ENCODE measurements at places on chromosomes 7 and 10.

GRCh38 chr10:34628174-34628796 is 186.8 kb downstream of the PARD3 start:
- peak; percentile 71 for DNase-seq

DNA sequence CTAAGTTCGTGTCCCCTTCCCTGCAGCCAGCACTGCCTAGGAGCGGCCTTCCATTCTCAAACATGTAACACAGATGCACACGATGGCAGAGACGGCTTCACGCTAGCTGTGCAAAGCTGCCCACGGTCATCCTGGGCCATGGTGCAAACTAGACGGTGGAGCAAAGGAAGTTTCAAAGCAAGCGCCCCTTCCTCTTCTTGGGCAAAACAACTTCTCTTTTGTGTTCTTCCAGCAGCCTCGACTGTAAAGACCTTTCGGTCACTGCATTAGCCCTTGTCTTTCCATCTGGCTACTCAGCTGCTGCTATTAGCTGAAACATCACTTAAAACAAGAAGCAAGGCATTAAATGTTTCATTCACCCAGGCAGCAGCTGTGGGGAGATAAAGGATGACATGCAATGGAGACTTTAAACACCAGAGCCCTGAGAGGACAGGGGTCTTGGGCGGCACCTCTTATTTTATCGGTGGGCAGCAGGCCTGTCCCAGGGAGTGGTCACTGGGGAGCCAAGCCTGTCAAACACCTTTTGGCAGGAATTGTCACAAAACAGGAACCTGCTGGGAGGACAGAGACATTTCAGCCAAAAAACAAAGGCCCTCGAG is 214.8 kb downstream of the KLF6 start:
- no peak for DNase-seq

DNA sequence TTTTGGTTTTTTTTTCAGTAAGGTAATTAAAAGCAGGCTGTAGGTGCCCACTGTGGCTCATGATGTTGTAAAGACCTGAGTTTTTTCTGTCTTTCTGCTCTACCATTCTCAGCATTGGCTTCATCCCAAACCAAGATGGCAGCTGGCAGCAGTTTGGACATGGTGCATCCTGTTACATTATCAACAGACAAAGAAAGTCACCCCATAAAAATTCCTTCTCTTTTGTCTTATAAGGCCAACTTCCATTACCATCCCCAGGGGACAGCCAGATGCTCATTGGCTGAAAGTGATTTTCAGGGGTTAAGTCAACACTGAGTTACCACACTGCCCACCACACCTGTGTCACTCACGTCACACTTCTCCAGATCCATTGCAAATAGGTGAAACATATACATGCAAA is 558.4 kb downstream of the SDK1 start:
- DNase-seq = no peak

GRCh38 chr10:52780391-52781155 is 8.0 kb upstream of the MBL2 start:
- DNase-seq = no peak

GRCh38 chr7:135792363-135792668 is 43.7 kb upstream of the FAM180A start:
- DNase-seq = no peak

DNA sequence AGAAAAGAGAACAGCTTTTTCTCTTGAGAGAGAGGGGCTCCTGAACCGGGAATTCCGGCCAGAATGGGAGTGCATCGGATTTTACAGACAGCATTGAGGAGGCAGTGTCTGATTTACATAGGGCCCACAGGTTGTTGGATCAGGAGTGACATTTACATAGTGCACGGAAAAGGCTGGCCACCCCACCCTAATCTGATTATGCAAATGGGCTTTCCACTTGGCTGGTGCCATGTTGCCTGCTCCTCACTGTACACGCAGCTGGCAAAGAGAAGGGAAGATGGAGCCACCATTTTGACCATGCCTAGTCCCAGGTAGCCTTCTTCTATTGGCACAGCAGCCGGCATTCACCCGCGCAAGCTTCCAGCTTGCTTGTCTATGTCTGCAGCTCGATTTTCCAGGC is 77.5 kb upstream of the FAM171A1 start:
- no peak for DNase-seq

GRCh38 chr10:25023278-25023677 is 6.9 kb downstream of the THNSL1 start:
- DNase-seq = no peak

- DNase-seq = no peak
These were observed 76.2 kb downstream of the CFAP58 start for GRCh38 chr10:104429846-104430245.

DNA sequence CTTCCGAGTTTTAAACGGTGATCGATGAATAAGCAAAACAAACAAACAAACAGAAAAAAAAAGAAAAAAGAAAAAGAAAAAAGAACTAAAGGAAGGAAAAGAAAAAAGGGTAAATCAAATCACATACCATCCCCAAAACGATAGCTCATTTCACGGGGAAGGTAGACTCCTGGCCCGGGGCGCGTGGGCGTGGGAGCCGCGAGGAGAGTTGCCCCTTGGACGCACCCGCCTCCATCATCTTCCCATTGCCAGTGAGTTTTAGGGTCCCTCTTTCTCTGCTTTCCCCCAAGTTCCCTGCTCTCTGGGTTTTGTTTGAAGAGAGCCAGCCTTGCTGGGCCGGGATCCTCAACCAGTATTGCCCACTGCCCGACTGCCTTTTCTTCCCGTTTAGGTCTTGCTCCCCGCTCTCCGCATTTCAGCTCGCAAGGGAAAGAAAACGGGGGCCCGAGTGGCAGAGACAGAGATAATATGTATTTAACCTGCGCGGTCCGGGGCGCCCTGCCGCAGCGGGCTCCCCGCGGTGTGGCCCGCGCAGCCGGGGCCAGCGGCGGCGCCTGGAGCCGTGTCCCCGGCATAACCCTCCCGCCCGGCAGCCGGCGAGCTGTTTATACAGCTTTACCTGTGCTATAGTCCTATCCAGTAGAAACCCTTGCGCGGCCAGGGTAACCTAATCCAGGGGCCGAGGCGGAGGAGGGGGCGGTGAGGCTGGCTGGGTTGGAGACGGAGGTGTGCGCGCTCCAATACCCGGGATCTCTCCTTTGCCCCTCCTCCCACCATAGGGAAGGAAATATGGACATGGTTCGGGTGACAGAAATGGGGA is 5.2 kb upstream of the GATA3 start:
- DNase-seq = peak; percentile 63

GRCh38 chr10:30300728-30301127 is 48.4 kb downstream of the MTPAP start:
- no peak for DNase-seq

DNA sequence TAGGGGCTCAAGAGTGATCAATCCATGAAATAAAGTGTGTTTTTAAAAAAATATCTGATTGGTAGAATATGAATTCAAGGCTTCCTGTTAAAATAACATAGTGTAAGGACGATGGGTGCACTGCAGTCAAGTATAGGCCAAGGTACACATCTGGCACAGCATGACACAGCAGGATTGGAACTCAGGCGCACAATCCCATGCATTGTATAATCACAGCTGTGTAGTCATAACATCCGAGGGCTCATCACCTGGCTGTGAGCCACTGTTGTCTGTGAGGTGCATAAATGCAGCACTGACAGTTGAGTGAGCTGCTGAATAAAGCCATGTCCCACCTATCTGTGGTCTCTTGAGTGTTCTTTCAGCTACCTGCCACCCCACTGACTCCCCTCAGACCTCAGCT is 142.3 kb upstream of the HPS1 start:
- no peak for DNase-seq

- no peak for DNase-seq
These were observed 47.6 kb downstream of the BPGM start for GRCh38 chr7:134694299-134694698.

GRCh38 chr7:40468891-40469864 is 334.4 kb downstream of the SUGCT start:
- no peak for DNase-seq

GRCh38 chr10:132390921-132391675 is 5.9 kb upstream of the PWWP2B start:
- no peak for DNase-seq

- no peak for DNase-seq
These were observed 31.5 kb downstream of the EPC1 start for GRCh38 chr10:32315424-32315823.

- DNase-seq = no peak
These were observed 184.4 kb downstream of the MDFIC start for GRCh38 chr7:115106316-115106715.

- DNase-seq = no peak
These were observed 62.5 kb upstream of the TOMM7 start for GRCh38 chr7:22884911-22885788.

DNA sequence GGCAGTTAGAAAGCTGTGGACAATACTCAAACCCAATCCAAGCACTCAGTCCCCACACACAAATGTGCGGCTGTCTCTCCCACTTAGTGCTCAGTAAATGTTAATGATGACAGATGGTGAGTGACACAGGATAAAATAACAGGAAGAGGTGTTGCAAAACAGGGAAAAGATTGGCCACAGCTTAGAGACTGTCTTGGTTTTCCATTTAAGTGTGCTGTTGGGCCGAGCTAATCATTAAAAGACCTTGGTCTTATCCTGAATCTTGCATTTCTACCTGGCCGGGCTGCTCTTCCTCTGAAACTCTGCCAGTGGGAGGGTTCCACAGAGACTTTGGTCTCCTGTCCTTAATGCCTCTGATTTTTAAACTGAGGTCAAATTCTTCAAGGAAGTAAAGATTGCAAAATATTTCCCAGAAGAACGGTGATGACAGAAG is 113.1 kb upstream of the RNF32 start:
- DNase-seq = no peak

DNA sequence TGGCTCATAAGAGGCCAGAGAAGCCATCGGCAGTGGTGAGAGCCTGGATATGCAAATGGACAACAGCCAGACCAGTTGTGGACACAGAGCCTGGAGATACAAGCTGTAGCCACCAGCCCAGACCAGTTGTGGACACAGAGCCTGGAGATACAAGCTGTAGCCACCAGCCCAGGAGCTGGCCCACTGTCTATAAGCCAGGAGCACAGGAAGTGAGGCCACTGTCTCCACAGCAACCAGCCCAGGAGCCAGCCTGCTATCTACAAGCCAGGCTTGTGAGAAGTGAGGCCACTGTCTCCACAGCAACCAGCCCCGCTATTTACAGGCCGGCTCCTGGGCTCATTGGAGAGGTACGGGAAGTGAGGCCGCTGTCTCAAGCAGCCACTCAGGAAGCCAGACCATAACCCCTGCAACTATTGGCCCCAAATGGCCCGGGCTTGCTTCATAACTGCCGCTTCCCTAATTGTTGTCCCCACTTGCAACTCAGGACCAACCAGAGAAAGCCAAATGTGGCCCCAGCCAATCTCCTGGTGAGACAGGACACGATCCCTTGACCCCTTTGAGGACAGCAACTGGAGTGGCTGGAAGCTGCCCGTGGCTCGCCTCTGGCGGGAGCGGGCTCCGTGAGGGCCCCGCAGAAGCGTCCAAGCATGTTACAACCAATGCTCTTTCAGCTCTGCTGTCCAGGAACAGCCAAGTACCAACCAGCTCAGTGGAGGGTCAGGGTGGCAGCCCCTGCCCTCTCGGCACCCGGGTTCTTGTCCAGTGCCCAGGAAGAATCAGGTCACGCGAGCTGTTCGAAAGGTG is 44.1 kb upstream of the CNPY1 start:
- peak; percentile 13 for DNase-seq

DNA sequence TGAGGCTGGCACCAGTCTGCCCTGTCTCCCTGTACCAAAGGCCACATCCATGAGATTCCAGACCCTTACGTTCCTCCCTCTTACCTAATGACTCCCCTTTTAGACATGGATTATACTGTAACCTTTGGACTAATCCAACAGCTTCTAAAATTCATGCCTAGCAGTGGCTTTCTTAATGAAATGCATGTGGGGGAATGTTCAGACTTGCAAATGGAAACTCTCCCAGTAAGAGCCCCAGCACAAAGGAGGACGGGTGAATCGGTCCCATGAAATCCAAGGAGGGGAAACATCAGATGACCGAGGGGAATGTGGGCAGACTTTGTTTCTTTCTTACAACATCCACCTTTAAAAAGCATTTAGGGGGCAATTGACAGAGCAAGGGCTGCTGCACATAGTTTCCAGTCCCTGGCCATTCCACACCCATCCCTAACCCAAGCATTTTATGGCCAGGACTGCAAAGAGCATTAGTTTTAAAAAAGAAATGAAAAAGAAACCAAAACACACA is 71.5 kb downstream of the COL13A1 start:
- no peak for DNase-seq

DNA sequence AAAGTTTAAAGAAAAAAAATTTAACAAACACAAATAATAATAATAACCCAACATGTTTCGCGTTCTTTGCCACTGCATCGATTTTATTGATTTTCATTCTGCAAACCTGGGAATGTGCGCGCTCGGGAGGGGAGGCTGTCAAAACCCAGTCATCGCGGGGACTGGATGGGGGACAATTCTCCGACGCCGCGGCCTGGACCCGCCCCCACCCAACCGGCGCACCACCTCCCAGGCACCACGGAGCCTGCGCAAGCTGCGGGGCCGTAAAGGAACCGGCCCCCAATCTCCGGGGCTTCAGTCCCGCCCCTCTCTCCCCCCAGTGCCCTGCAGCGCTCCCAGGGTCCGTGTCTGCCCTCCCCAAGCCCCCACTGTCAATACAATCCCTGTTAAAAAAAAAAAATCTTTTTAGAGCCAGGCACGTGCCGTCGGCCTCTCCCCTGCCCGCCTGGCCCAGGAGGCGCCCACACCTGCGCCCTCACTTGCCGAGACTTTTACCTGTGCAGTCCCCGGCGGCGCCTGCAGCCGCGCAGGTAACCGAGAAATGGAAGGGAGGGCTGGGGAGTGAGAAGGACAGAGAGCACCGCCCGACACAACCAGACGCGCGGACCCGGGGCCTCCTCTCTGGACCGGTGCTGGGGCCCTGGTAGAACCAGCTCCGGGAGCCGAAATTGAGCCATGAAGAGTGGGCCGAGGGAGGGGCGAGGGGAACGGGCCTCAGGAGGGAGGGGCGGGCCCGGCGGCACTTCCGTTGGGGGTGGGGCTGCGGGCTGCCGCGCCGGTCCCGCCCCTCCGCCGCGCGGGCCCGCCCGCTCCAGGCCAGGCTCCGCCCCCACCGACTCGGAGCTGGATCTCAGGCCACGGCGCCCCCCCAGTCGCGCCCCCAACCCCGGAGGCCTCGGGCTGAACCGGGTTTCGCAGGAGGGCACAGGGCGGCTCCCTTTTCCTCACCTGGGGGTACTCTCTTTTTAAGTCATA is 7.6 kb upstream of the ZNF503 start:
- peak; percentile 23 for DNase-seq

- no peak for DNase-seq
These were observed 608.9 kb downstream of the PTPRN2 start for GRCh38 chr7:157978766-157979165.

GRCh38 chr10:33016988-33017387 is 59.0 kb upstream of the ITGB1 start:
- DNase-seq = no peak

DNA sequence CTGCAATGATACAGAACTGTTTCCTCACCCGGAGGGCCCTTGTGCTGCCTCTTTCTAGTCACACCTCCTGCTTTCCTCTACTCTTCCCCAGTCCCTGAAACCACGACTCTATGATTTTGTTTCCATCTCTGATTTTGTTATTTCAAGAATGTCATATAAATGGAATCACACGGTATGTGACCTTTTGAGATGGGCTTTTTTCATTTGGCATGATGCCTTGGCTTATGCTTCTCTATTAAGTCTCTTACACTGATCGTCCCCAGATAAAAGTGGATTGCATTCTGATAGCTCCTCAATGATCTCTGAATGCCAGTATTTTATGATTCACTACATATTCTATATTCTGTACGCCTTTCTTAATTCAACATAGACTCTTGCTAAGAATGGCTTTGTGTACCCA is 78.2 kb downstream of the GALNT11 start:
- no peak for DNase-seq

Measured in SK-N-DZ (cell line).